ENCODE measurements at places on chromosomes 11 and 22. TPM values are rescaled to one million over a fixed set of nuclear protein-coding genes. Genes with fewer than 3 reads are reported as not detected.

Gene RASD2
- 1.5 TPM for total RNA-seq

Gene KRTAP5-10
- total RNA-seq: not detected

Gene OTOG
- total RNA-seq: 0.91 TPM

Gene TEAD1
- total RNA-seq: 63.7 TPM

Gene UBE2L6
- 32.8 TPM for total RNA-seq

Gene GP1BB
- 13.7 TPM for total RNA-seq

Gene PKNOX2
- total RNA-seq: 6.4 TPM

Gene MMP27
- not detected for total RNA-seq

Gene TRIM29
- 0.64 TPM for total RNA-seq

Gene AGBL2
- 3.6 TPM for total RNA-seq

Gene CDC42EP2
- 10.1 TPM for total RNA-seq

Gene CYP2R1
- total RNA-seq: 30.8 TPM

Gene MICAL2
- total RNA-seq: 20.0 TPM

Gene XBP1
- total RNA-seq: 43.3 TPM

Gene RAG2
- not detected for total RNA-seq
